ENCODE measurements at places on chromosomes 3 and 15.

GRCh38 chr3:181454451-181455027 lies 257.2 kb upstream of the SOX2 start:
- no peak for DNase-seq

GRCh38 chr15:77059786-77060361 lies 11.0 kb downstream of the TSPAN3 start:
- DNase-seq: no peak

DNA sequence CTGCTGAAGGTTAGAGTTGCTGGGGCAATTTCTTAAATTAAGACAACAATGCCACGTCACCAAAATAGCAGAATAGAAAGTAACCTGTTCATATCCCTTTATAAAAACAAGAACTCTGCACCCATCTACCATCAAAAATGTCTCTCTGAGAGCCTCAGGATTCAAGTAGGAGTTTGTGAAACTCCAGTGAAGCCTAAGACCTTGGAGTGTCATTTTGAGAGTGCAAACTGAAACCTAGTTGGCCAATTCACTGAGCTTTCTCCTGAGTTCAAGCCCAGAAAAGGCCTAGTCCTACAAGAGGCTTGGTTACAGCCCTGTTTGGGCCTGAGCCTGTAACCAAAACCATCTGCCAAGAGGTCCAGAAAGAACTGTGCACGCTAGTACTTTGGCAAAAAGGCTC lies 335.1 kb downstream of the EFHB start:
- no peak for DNase-seq

DNA sequence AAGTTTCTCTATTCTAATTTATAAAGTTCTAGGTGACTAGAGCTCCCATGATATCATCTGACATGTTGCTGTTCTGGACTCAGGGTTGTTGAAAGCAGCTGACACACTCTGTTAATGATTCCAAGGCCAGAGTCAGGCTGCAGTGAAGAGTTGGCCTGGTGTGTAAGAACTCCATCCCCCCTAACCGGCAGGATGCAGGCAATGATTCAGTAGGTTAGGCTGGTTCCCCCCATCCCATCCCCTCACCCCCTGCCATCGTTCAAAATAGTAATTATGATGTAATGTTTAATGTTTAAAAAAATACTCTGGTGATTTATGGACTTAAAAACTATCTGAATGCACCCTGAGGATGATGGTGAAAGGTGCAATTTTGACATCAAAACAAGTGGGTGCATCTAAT lies 4.6 kb upstream of the TRIM71 start:
- no peak for DNase-seq

DNA sequence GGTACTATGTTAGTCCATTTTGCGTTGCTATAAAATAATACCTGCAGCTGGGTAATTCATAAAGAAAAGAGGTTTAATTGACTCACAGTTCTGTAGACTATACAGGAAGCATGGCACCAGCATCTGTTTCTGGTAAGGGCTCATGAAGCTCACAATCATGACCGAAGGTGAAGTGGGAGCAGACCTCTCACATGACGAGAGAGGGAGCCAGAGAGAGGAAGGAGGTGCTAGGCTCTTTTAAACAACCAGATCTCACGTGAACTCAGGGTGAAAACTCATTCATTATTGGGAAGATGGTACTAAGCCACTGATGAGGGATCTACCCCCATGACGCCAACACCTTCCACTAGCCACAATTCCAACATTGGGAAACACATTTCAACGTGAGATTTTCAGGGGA lies 301.7 kb upstream of the MDFIC2 start:
- no peak for DNase-seq

- DNase-seq: no peak
Measured at GRCh38 chr3:12181301-12181700, 22.6 kb upstream of the TIMP4 start.

DNA sequence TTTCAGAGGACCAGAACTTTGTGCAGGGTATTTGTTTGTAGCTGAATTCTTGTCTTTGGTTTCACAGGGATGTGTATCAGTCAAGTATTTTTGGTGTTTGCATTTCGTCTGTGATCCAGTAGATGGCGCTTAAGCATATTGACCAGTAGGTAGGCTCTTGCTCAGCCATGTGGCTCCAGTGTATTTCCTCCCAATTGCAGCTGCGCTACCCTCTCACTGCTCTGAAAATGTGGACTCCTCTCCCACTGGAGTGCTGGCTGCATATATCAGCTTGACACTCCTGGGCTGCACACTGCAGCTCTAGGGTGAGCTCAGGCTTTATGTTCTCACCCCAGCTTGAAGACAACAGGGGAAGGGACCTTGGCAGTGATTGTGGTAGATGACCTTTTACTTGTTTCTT lies 1264.3 kb upstream of the ALCAM start:
- no peak for DNase-seq

GRCh38 chr3:25784971-25785370 lies 1.7 kb upstream of the NGLY1 start:
- DNase-seq: no peak

GRCh38 chr15:67125589-67126502 lies 60.4 kb downstream of the SMAD3 start:
- no peak for DNase-seq

DNA sequence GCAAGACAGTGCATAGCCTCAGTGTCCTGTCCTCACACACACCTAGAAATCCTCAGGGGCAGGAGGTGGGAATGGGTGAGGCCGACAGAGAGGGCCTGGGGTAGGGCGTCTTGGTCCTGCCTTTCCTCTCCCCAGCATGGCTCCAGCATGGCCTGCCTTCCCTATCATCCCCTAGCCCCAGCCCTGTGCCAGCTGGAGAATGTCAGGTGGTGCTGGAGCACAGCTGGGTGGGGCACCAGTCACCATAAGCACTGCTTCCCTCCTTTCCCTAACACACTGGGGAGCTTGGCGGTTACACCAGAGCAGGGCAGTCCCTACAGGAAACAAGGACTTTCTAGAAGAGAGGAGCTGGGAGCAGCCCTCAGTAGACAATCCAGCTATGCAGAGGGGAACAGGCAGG lies 236.8 kb downstream of the KLF13 start:
- no peak for DNase-seq

DNA sequence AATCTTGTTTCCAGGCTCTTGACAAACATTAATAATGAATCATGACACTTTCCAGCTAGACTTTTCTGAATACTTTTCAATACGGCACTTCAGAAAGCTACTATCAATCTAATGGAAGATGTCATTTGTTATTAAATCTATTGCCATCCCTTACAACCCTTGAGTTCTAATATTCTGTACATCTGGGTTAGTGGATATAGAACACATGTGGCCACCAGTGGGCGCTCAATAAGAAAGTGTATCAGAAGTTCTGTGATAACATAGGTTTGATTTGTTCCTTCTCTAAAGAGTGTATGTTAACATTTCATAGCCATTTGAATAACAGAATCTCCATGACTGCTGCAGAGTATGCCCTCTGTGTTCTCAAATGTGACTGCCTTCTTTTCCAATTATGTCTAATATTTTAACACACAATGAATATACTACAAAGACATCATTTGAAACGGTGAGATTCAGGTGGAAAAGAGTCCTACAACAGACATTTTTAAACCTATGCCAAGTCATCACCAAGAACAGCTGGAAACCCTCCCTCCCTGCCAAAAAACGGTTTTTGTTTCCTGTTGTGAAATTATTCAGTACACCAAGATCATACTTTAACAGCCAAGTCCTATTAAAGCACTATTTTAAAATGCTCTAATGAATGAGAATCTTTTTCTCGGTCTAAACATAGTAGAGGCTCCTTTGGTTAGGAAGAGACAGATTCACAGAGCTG lies 22.2 kb downstream of the ALDH1A2 start:
- no peak for DNase-seq

- DNase-seq: no peak
Measured at GRCh38 chr3:52198643-52199608, 966 bp downstream of the ALAS1 start.

DNA sequence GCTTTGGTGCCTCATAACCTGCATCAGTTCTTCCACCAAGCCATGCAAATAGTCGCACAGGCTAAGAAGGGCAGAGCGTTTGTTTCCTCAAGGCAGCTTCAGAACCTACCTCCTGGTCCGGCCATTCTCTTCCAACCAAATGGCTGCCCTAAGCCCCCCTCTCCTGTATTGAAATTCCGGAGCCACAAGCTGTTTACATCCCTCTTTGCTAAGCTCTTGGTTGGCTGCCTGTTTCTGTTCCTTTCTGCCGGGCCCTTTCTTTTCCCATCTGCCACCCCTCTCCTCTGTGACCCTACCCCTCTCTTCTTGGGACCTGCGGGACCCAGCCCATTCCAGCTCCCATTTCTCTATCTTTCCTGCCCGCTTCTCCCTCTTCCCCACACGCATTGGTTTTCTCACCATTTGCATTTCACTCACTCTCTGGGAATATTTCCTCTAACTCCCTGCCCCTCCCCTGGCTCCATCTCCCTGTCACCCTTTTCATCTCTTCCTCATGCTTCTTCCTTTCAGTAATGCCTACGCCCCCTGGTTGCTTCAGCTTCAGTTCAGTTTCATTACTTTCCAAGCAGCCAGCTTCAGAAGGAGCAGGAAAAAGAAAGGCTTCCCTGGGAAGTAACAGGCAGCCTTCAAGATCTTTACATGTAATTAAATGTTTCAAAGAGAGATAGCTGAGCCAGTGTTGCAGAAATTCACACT lies 113.5 kb downstream of the RAB11A start:
- DNase-seq: no peak

- no peak for DNase-seq
Measured at GRCh38 chr3:126850370-126851085, 132.4 kb upstream of the PLXNA1 start.

- no peak for DNase-seq
Measured at GRCh38 chr15:53462651-53463050, 296.8 kb downstream of the WDR72 start.

DNA sequence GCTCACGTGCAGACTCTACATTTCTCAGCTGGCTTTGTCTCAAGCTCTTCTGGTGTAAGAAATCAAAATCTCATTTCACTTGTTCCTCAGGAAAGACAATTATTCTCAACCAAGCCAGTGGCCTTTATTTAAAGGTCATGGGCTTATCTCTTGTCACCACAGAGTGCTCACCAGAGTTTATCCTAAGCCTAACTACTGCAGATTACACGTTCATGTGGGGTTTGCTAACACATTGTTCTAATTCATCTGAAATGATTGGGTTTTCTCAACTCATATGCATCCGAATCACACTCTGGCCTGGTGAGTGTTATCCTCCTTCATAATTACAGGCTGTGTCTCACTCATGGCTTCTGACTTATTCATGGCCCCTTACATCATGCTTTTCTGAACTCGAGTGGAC lies 83.3 kb upstream of the TSC22D2 start:
- no peak for DNase-seq

DNA sequence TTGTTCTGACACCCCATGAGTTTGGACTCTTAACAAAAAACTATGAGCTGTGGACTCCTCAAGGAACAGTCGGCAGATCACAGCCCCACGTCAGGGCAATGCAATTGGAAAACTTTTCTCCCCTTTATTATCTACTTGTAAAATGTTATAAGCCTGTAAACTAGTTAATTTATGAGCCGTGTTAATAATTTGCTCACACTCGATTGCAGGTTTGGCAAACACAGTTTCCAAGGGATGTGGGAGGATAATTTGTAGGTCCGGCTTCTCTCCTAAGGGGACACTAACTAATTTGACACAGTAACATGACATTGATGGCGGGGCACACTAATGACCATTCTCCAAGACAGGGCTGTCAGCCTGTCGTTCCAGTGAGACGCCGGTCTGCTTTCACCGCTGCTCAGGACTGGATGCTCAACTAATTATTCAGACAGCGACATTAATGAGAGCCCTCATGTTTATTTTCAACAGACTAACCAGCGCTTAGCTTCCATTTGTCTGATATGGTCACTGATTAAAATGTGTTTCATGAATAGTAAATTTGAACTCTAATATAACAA lies 222.1 kb downstream of the FOXP1 start:
- DNase-seq: no peak

DNA sequence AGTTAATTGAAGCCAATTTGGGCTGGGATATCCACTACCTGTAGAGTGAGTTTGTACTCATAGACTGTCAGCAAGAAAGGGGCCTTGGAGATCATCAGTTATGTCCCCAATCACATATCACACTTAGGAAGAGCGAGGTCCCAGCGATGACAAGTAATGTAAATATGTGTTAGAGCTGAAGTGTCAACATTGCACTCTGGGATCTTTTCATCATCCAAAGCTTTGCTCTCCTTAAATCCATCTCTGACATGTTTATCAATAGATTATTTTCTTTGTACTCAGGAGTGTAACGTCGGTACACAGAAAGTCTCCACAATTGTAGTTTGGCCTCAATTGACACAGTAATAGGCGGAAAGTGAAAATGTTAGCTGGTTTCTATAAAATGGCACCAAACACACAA lies 113.7 kb upstream of the TPRG1 start:
- no peak for DNase-seq

- DNase-seq: no peak
Measured at GRCh38 chr3:101833446-101833974, 15.8 kb upstream of the NFKBIZ start.

DNA sequence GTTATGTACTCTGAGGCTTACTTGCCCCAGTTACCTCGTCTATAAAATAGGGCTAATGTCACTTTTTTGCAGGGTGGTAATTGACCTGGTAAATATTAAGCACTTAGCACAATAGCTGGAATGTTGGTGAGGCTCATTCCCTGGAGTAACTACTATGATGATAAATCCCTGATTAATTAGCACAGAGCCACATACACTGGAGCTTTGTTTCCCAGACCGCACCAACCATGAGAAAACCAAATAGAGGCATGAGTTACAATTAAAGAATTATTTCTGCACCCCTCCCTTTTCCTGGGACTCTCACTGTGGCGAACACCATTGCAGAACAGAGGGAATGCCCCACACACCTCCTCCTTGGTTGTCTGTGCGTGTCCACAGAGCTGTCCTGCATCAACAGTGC lies 76.6 kb upstream of the CPOX start:
- DNase-seq: no peak

DNA sequence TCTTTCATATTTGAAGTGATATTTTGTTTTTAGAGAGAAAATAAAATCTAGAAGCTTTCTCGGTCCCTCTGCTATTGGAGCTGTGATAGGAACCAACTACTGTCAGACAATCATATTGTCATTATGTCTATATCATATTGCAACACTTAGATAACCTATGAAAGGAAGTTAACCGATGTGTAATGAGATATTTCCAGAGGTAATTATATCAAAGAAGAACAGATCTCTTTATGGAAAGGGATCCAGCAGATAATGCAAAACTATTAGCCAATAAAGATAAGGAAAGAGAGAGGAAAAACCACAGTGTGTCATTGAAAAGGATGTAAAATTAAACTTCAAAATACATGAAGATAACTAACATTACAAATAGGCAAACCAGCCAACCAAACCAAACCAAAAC lies 529.1 kb upstream of the CCDC54 start:
- DNase-seq: no peak

- no peak for DNase-seq
Measured at GRCh38 chr3:156456771-156457224, 98.1 kb downstream of the SSR3 start.

- no peak for DNase-seq
Measured at GRCh38 chr3:4948395-4948794, 30.8 kb upstream of the BHLHE40 start.
